Stimulated activated CD4-positive, alpha-beta T cell treated with anti-CD3 and anti-CD28 coated beads, TNF-alpha, amount 100 ng/mL, for 4 hours (primary cell): ENCODE measurements at places on chromosomes 4 and X.

- no peak for DNase-seq
Measured at GRCh38 chr4:100995671-100996070, 351.7 kb downstream of the PPP3CA start.

- no peak for DNase-seq
Measured at GRCh38 chr4:575281-576141, 584 bp downstream of the TMEM271 start.

DNA sequence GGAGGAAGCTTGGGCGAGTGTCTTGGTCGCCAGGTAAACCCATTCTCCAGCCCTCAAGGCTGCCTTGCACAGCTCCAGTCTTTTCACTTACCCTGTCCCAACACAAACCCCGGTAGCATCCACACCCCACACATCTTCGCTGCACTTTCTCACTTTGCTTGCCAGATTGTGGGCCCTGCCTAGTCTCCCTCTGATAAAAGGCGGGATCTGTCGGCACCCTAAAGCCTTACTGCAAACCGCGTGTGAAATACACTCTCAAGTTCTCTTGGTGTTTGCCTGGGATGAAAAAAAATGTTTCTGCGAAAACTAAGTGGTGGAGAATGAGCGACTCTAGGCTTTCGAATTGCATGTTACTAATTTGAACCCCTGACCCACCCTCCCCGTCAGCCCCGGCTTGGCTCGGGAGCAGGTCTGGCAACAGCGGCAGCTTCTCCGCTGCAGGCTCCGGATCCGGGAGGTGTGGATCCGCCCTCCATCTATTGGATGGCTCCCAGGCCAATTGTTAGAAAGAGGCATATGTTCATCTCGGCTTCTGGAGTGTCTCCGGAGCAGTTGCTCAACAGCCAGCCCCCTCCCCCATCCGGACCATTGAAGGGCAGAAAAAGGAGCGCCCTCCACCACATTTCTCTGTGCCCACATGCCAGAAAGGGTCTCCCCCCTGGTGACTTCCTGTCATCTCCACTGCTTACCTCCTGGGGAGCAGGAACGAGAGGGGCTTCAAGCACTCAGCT lies 3.0 kb upstream of the CITED1 start:
- DNase-seq, result no peak

- DNase-seq, result no peak
Measured at GRCh38 chr4:138522366-138522765, 280.2 kb upstream of the SLC7A11 start.

- no peak for DNase-seq
Measured at GRCh38 chrX:137195991-137196390, 162.2 kb upstream of the GPR101 start.

- DNase-seq, result no peak
Measured at GRCh38 chrX:108162265-108162664, 70.7 kb downstream of the ATG4A start.

DNA sequence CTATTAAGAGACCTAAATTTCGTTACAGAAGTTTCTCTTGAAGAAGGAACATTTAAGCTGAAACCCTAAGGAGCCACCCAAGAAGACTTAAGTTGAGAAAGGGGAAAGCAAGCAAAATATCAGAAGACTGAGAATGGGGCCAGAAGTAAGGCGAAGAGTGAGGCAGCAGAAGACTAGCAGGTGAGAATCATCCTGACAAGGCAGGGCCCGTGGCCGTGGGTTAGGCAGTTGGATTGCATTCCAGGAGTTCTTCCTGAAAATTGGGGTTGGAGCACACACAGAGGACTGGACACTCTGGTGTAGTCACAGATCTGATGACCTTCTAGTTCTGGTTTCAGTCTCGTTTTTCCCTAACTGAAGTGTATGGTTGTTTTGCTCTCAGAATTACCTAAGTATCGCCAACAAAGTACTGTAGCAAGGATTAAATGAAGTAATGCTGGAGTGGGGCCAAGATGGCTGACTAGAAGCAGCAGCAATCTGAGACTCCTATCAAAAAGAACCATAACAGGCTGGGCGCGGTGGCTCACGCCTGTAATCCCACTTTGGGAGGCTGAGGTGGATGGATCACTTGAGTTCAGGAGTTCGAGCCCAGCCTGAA lies 94.4 kb upstream of the GUCY1A1 start:
- no peak for DNase-seq

GRCh38 chrX:29382811-29383210 lies 795.6 kb downstream of the IL1RAPL1 start:
- no peak for DNase-seq

- DNase-seq, result no peak
Measured at GRCh38 chr4:103292373-103292772, 94.2 kb upstream of the CENPE start.

GRCh38 chrX:154714925-154715324 lies 36.0 kb downstream of the GAB3 start:
- no peak for DNase-seq

- no peak for DNase-seq
Measured at GRCh38 chr4:4919927-4920326, 60.5 kb downstream of the MSX1 start.

DNA sequence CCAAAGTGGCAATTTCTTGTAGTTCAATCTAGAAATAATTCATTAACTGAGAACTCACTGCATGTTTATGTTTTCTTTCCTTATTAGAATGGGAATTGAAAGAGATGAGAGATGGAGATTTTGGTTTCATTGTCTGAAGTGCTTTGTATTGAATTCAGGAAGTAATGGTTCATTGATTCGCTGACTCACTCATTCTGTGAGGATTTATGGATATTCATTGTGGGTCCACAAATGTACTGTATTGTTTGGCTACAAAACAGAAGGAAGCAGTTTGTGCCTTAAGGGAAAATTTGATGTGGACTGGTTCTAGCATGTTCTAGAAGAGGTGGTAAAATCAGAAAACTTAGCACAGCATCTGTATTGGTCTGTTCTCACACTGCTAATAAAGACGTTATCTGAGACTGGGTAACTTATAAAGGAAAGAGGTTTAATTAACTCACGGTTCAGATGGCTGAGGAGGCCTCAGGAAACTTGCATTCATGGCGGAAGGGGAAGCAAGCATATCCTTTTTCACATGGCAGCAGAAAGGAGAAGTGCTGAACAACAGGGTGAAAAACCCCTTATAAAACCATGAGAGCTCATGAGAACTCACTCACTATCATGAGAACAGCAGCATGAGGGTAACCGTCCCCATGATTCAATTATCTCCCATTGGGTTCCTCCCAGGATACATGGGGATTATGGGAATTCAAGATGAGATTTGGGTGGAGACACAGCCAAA lies 132.3 kb upstream of the VCX3A start:
- DNase-seq, result no peak

DNA sequence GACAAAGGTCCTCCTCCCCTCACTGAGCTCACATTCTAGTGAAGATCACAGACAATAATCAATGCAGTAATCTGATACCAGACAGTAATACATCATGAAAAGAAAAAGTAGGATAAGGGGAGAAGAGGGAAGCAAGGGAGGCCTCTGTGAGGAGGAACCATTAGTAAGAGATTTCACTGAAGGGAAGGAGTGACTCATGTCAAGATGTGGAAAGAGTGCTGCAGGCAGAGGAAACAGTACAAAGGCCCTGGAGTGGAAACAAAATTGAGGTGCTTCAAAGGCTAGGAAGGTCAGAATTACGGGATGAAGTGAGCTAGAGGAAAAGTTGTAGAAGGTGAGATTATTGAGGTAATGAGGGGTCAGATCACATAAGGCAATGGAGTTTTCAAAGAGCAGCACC lies 38.1 kb downstream of the LAMTOR3 start:
- DNase-seq, result no peak

DNA sequence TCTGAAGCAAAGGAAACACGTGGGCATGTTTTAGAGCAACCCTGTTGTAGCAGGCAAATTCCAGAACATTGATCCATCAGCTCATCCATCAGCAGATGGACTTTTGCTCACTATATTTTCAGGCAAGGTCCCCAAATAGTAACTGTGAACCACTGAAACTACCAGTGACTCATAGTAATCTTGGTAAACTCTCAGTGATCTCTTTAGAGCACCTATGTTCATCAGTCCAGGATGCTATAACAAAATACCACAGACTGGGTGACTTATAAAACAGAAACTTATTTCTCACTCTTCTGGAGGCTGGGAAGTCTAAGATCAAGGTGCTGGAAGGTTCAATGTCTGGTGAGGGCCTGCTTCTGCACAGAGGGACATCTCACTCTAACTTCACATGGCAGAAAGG lies 28.9 kb upstream of the BTC start:
- DNase-seq, result no peak

DNA sequence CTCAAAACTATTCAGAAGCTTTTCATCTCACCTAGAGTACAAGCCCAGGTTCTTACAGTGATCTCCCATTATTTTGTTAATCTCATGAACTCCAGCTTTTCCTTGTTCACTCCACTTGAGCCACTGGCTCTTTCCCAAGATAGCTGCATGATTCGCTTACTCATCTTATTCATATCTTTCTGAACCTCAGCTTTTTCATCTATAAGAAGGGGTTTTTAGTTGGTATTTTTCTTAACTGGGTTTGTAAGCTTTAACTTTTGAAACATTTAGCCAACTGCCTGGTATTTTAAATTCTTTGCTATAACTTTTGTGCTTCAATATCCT lies 24.0 kb downstream of the GIMD1 start:
- no peak for DNase-seq

GRCh38 chrX:77740376-77740905 lies 45.6 kb downstream of the ATRX start:
- DNase-seq, result no peak

DNA sequence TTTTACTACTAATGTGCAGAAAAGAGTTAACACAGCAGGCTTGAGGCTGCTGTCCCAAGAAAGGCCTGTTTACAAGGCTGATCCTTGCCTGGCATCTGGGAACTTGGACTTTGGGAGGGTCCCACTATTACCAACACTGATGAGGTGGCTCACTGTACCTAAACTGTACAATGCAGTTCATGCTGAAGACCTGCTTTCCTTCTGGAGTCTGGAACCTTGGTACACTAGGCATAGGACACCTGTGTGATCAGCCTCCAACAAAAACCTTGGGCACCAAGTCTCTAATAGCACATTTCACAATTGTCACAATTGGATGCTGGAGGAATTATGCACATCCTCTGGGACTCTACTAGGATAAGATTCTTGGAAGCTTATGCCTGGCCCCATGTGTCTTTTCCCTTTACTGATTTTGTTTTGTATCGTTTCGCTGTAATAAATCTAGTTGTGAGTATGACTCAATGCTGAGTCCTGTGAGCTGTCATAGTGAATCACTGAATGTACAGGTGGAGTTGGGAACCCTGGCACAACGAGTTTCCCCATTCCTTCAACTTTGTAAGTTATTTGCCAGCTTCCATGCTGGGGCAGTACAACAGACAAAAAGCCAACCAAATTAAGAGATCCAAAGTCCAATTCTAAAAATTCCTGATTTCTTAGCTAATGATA lies 45.9 kb downstream of the TEC start:
- DNase-seq, result no peak

DNA sequence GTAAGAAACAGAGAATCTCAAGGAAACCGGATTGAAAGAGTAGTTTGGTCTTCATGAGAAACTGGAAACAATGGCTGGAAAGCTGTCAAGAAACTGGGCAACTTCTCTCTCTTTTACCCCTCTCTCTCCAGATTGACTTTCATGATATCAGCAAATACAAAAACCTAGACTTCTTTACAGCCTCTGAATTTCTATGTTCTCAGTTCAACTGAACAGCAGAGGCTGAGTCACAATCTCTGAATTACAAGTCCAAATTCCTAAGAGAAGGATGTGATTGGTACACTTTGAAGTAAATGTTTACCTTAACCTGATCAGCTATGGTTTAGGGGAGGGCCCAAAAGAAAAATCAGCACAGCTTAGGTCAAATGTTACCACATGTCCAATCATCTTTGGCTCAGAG lies 974.9 kb downstream of the RPA4 start:
- DNase-seq, result no peak

DNA sequence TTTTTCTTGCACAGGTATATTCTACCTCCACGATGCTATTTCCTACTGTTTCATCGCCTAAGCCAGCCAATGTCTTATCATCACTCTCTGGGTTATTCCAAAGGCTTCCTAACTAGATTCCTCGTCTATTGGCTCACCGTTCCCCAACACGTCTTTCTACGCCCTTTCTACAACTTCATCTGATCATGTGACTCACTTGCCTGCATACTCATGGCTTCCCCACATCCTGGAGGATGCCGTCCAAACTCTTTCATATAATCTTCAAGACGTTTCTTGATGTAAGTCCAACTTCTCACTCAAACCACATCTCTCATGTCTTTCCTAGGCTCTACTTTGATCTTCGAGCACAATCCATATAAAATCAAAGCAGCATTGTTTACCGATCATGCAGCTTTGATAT lies 322.0 kb upstream of the PPARGC1A start:
- DNase-seq, result no peak

DNA sequence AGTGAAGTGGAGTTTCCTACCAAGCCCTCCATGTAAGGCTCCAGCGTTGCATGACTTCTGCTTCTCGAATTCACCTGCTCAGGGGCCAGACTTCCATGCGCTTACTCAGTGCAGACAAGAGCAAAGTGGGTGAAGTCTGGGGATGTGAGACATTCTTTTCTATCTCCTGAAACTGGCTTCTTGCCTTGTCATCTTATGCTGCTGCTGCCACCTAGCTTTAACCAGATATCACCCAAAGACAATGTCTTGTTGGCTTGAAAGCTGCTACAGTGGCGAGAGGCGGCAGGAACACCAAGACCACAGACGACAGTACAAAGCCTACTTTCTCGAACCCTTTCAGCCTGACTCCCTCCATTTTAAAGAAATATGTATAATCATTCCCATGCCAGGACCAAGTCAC lies 103.6 kb upstream of the ADGRG2 start:
- DNase-seq, result no peak

- DNase-seq, result no peak
Measured at GRCh38 chr4:151905197-151905596, 144.4 kb upstream of the GATB start.

- DNase-seq, result no peak
Measured at GRCh38 chrX:111265486-111265885, 4.8 kb downstream of the CAPN6 start.

DNA sequence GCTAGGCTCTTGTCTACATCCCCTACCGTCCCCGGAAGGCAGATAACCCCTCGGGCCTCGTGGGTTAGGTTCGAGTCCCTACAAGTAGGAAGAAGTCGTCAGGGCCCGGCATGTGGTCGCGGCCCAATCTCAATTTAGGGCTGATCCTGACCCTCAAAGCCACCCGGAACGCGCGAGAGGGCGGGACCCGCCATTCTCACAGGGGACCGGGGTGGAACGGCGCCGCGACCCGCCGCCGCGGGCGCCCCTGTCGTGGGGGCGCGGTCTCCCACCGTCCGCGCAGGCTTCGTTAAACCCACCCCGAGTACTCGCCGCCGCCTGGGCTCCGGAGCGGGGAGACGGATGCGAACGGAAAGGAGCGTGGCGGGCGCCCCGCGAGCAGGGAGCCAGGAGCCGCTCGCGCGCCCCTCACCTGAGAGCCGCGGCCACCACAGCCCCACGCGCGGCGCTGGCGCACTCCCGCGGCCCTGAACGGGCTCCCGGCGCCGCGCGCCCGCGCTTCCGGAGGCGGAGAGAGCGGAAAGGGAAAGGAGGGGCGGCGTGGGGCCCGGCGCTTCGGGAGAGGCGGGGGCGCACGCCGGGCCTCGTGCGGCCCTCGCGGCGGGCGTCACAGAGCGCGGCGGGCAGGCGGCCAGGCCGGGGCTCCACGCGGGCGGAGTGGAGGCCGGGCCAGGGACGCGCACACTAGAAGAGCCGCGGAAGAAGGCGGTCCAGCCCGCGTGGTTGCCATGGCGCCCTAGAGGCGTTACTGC lies at the start of gene CFAP97:
Gene CFAP97 (minus strand): TSS at position 515 of the 752 bp plus-strand sequence. CDS start 12,804 bp downstream, outside the sequence.
- peak; percentile 70 for DNase-seq
